ENCODE measurements at places on chromosomes 2 and 18.

DNA sequence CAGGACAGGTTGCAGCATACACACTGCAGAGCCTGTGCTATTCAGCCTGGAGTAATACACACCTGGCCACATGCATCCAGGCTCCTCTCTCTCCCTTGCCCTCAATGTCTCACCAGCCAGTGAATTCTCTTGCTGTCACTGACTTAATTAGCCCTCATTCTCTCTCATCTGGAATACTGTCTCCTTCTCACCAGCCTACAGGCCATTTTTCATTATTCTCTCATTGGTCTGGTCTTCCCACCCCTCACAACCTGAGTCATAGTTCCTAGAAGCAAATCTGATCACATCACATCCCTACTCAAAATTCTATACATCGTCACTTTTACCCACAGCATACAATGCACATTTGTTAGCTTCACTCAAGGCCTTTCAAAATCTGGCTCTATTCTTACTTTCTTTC is 333.1 kb downstream of the PIK3C3 start:
- no peak for DNase-seq

GRCh38 chr2:160201849-160202539 is 1.9 kb upstream of the ITGB6 start:
- DNase-seq = no peak

- DNase-seq = no peak
Observed at GRCh38 chr18:390741-391478, 109.6 kb downstream of the COLEC12 start.

- no peak for DNase-seq
Observed at GRCh38 chr2:104897515-104898184, 43.7 kb downstream of the POU3F3 start.

GRCh38 chr18:45590036-45590886 is 25.0 kb upstream of the SLC14A2 start:
- no peak for DNase-seq

GRCh38 chr2:143474586-143474985 is 345.4 kb downstream of the ARHGAP15 start:
- DNase-seq = no peak

DNA sequence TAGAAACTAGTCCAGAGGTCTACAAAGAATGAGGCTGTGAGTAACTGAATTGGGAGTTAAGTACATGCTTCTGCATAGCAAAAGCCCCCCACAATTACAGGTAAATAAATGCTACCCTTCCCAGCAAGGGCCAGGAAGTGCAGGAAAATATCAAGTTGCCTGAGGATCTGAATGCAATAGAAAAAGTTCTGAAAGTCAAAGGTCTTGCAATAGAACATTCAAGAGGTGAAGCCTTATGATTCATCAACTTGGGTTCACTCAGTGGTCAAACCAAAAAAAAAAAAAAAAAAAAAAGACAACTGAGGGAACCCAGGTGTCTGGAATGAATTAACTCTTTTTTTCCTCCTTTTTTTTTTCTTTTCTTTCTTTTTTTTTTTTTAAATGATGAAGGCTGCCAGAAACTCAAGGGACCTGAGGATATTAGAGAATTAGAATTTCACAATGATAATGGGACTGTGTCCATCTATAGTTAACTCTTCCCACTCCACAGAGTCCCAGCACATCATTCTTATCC is 42.9 kb upstream of the RFX8 start:
- DNase-seq = no peak

DNA sequence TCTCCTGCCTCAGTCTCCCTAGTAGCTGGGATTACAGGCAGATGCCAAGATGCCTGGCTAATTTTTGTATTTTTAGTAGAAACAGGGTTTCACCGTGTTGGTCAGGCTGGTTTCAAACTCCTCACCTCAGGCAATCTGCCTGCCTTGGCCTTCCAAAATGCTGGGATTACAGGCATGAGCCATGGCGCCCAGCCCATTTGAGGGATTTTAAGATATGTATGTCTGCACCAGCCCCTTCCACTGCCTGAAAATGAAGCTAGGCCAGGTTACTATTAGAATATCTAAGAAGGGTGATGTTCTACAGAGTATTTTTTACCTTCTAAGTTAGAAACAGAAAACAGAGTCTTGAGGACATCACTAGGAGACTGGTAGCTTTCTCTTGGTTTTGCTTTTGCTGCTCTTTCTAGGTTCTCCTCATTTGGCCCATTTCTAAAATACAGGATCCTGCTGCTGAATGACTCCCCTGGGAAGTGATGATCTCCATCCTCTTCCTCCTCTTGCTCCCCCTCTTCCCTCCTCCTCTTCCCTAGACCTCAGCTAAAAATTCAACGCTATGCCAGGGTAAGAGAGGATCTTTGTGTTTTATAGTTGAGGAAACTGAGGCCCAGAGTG is 118.5 kb downstream of the MYCN start:
- no peak for DNase-seq

GRCh38 chr18:712401-713134 is at the start of gene ENOSF1:
Gene ENOSF1 (minus strand): TSS chr18:712630. CDS start chr18:712587, 43 bp downstream.
- peak; percentile 70 for DNase-seq

DNA sequence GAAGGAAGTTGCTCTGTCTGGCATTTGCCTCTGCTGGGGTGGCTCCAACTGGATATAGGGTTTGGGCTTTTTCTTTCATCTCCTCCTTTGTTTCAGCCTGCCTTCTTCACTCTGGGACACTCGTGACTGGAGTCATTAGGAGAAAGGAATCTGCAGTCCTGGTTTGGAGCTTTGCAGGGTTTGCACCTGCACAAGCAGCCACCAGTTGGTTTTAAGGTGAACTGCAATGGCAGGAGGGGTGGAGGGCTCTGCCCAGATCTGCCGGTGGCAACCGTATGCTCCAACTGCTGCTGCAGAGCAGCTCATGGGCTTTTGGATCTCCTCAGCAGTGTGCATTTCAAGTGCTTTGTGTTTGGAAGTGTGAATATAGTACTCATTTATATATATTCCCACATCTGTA is 131.3 kb upstream of the MGAT5 start:
- no peak for DNase-seq

- DNase-seq = no peak
Observed at GRCh38 chr2:167916756-167917155, 330.6 kb downstream of the STK39 start.

GRCh38 chr18:22167471-22168241 is 1.7 kb upstream of the GATA6 start:
- DNase-seq = no peak

Measured in right renal pelvis (tissue), 4 donors.